ENCODE measurements at places on chromosomes 7 and 10.

DNA sequence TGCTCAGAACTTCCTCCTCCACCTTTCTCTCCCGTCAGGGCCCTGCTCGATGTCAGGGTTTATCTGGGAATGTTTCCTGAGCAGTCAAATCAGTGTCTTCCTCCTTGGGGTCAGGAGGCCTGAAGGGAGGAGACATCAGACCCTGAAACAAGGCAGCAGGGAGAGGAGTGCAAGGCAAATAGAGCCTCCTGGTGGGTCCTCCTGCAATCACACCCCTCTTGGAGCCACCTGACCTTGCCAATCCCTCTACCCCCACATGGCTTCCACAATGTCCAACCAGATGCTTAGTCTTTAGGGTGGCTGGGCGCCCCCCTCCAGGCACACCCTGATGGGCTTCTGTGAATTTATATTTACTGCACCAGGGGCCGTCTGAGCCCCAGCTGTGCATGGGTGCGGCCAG lies 12.2 kb downstream of the GPR26 start:
- no peak for DNase-seq

- no peak for DNase-seq
Observed at GRCh38 chr10:71290331-71290730, 28.7 kb upstream of the SLC29A3 start.

DNA sequence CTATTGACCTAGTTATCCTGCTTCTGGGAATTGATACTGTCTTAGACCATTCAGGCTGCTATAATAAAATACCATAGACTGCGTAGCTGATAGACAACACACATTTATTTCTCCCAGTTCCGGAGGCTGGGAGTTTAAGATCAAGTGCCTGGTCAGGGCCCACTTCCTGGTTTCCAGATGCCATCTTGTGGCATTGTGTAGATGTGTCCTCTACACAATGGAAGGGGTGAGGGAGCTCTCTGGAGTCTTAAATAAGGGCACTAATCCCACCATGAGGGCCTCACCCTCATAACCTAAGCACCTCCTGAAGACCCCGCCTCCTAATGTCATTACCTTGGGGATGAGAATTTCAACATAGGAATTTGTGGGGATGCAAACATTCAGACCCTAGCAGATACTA lies 62.4 kb downstream of the SLC35B4 start:
- DNase-seq, result no peak

GRCh38 chr10:69049566-69049961 lies 38.3 kb upstream of the SRGN start:
- DNase-seq, result no peak

- DNase-seq, result no peak
Observed at GRCh38 chr10:78249690-78250089, 216.0 kb downstream of the RPS24 start.

DNA sequence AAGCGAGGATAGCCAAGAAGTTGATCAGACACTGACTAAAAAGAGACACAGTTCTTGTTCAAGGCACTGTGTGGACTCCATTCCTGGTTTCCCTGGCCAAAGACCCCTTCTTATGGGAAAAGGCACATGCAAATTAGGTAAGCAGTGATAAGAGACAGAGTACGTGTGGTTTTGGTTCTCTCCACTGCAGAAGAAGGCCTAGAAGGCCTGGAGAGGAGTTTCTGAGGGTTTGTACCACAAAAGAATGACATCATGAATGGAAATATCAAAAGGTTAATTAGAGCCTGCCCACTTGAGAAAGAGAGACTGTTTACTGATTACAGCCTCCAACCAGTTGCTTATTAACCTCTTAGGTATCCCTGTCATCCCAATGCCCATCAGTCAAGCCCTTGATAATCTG lies 137.5 kb downstream of the ZNF365 start:
- DNase-seq, result no peak

DNA sequence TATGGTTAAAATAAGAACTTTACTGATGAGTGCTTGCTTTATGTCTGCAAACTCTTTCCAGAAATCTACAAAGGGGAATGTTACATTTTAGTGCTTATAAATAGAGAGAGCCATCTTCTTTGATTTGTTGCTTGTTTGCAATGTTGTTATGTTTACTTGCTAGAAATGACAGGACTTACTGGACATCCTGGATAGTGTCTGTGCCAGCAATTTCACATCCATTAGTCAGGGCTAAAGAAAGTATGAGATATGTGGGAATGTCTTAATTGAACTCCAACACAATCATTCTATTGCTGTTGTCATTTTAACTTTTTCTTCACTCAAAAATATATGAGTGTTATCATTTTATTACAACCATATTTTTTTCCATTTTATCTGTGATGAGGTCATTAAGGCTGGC lies 453.2 kb downstream of the TNS3 start:
- no peak for DNase-seq

DNA sequence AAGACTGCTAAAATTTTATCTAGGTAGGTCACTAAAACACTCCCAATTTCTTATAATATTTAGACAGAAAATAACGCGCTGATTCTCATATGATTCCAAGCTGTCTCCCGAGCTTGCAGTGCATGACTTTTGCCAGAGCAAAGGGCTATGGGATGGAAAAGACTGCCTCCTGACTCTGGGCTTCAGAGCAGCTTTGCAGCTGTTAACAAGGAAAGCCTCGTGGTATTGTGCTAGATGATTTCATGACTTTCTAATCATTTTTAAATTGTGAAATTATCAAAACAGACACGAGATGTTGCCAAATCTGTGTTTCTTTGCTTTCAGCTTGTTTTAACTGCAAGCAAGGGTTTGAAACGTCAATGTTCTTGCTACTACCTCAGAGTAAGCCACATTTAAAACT lies 238.3 kb downstream of the AGMO start:
- DNase-seq, result no peak

- no peak for DNase-seq
Observed at GRCh38 chr7:136845899-136846465, 22.5 kb upstream of the CHRM2 start.

DNA sequence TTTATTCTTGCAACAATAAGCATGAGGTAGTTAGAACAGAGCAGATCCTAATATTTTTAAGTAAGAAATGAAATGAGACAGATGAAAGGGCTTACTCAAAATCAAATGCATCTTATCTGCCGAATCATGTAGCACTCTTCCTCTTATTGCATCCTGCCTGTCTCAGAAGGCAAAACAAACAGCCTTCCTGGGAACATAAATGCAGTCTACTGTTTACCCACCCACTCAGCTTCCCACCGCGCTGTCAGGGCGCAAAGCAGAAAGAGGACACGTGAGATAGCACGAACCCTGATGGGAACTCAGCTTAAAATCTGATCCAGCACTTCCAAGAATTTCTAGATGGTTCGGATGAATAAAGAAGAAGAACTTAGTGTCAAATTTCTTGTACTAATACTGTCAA lies 114.4 kb upstream of the CDK1 start:
- DNase-seq, result no peak

DNA sequence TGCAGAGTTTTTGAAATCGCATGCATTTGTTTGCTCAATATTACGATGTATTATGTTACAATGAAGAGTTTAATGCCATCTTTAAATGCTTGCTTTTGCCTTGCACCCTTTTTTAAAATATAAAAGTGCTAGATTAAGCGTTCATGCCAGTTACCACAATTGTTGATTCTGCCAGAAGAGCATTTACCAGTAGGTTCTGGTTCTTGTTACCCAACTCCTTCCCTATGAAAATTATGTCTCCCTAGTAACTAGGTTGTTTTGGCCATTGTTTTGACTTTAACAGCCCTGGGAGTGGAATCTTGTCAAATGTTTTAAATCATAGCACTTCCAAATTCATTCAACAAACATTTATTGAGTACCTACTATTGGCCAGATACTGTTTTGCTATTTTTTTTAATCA lies 32.8 kb upstream of the CDK14 start:
- DNase-seq, result no peak

GRCh38 chr7:96614154-96614867 lies 95.3 kb downstream of the SEM1 start:
- no peak for DNase-seq

DNA sequence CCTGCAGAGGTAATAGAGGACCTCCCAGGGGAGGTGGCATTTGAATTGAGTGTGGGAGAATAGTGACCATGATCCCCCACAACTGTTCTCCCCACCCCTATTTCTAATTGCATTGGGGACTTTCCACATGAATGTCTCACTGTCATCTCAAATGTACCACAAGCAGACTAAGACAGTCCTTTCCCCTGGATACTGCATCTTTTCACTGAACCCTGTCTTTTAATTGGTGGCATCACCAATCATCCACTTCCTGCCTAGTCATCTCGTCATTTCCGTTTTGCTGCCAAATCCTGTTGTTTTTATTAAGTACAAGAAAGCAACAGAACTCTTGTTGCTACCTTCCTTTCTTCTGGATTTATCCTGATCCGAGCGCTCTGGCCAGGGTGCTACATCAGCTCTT lies 120.3 kb downstream of the NRP1 start:
- no peak for DNase-seq

- no peak for DNase-seq
Observed at GRCh38 chr10:43151371-43151770, 13.1 kb downstream of the CSGALNACT2 start.

DNA sequence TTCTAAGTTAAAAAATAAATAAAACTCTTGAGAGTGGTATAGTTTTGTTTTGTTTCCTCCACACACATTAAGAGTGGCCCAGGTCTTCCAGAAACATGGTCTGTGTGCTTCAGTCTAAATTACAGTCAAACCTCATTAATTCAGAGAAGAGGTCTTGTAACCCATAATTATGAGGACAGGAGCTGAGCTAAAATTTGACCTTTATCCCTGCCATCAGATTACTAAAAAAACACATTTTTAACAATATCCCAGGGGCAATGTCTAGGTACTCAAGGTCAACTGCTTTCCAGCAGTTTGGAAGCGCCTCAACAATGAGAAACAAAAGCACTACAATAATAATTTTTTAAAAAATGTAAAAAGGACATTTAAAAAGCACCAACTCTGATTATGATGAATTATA lies 184.1 kb upstream of the PFKP start:
- no peak for DNase-seq

GRCh38 chr10:80168679-80169380 lies 36.3 kb downstream of the PLAC9 start:
- DNase-seq, result peak; percentile 7

DNA sequence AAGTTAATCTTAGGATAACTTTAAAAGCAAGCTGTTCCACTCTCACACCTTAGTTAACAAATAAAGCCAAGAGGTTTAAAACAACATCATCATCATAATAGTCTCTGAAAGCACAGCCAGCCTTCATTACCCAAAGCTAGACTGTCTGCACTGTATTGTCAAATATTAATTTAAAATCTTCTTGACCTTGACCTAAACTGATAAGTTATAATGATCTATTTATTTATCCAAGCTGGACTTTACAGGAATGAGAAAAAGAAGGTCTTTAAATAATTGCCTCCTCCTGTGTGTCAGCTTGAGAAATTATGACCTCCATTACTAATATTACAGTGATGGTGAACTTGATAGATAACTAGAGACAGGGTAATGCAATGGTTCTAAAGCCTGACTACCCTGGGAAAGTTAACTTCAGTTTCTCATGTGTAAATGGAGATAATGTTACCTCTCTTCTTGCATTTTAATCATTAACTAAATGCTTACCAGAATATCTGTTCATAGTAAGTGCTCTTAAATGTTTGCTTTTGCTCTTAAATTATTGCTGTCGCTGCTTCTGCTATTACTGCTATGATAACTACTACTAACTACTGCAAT lies 111.0 kb downstream of the KAT6B start:
- DNase-seq, result no peak

GRCh38 chr7:157645539-157645938 lies 308.7 kb downstream of the DNAJB6 start:
- no peak for DNase-seq

DNA sequence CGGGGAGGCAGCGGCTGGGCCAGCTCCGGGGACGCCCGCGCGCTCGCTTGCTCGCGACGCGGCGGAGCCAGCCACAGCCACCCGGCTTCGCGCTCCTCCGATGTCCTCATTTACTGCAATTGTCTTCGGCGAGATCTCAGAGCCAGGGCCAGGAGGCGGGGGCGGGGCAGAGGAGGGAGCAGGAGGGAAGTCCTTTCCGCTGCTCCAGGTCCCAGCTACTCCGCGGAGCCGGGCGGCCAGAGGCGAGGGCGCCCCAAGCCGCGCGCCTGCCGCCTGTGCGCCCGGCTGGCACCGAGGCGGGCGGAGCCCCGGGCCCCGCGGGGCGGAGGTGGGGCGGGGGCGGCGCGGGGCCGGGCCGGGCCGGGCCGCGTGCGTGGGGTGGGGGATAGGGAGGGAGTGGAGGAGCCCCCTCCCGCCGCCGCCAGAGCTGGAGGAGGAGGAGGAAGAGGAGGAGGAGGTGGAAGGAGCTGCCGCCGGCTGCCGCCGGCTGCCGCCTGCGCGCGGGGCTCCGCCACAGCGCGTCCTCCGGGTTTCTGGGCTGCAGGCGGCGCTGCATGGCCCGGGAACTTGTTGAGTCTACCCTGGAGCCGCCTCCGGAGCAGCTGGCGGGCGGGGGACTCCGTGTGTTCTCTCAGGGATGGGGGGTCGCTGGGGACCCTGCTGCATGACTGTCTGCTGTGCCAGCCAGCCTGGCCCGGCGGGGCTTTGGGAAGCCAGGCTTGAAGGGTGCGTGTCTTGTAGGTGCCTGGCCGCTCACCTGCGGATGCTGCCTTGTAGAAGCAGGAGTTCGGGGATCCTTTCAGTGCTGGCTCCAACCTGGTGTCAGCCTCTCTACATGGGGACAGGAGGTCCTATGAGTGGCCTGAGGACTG lies at the start of gene INSYN2A:
Gene INSYN2A (minus strand): TSS at position 310 of the 872 bp plus-strand sequence. CDS start 20,196 bp downstream, outside the sequence.
- no peak for DNase-seq
